Fibroblast of skin of right biceps (primary cell): ENCODE measurements at places on chromosomes 5 and 9.

GRCh38 chr9:92938025-92938424, 9.3 kb upstream of the FGD3 start:
- DNase-seq = no peak

GRCh38 chr5:179455320-179455719, 95.0 kb upstream of the RUFY1 start:
- no peak for DNase-seq

DNA sequence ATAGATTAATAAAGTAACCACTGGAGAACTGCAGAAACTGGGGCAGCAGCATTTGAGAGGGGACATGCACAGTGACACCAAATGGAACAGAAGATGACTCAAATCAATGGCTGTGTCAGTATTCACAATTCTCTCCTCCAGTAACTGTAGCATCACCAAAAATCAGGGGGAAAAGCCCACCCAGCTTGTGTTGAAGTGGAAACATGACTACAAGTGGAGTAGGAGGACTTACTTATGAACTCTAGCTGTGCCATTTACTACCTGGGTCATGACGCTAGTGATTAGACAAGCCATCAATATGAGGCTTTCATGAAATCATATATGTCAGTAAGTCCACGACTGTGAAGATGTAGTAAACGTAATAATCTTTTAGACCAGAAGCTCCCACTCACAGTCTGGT, 199.8 kb upstream of the PTGER4 start:
- no peak for DNase-seq

GRCh38 chr9:77022783-77023440, 3.5 kb downstream of the FOXB2 start:
- DNase-seq = no peak

- peak; percentile 97 for DNase-seq
These were observed 140.8 kb upstream of the OTULINL start for GRCh38 chr5:14440582-14441431.
